ENCODE measurements at places on chromosomes 11 and 22.

DNA sequence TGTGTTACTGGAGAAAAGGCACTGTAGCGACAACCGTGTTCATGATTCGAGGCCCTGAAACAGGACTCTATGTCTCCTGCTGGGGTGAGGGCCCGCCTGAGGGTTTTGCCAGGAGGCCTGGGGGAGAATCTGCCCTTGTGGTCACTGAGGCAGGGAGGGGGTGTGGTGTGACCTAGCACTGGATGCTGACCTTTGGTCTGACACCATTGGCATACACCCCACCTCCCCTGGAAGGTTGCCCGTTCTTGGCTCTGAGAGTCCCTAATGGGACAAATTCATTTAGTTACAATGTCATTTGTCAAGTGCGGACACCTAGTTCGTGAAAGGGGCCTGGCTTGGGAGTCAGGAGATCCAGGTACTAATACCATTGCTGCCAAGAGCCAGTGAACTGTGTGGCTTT lies 29.0 kb downstream of the NECTIN1 start:
- DNase-seq = no peak

DNA sequence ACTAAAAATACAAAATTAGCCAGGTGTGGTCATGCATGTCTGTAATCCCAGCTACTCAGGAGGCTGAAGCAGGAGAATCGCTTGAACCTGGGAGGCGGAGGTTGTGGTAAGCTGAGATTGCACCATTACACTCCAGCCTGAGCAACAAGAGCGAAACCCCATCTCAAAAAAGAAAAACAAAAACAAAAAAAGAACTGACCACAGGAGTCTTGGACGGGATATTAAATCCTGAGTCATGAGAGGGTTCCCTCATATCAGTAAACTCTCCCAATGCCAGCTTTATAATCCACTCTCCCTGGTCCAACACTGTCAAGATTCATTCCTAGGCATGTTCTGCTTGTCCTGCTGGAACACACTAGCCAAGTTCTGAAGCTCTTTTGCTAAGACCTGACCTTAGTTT lies 61.5 kb upstream of the EP300 start:
- no peak for DNase-seq

- no peak for DNase-seq
These were observed 6.8 kb downstream of the BET1L start for GRCh38 chr11:200224-201003.

- DNase-seq = peak; percentile 57
These were observed 104.6 kb upstream of the SORL1-AS1 start for GRCh38 chr11:121557348-121557747.

DNA sequence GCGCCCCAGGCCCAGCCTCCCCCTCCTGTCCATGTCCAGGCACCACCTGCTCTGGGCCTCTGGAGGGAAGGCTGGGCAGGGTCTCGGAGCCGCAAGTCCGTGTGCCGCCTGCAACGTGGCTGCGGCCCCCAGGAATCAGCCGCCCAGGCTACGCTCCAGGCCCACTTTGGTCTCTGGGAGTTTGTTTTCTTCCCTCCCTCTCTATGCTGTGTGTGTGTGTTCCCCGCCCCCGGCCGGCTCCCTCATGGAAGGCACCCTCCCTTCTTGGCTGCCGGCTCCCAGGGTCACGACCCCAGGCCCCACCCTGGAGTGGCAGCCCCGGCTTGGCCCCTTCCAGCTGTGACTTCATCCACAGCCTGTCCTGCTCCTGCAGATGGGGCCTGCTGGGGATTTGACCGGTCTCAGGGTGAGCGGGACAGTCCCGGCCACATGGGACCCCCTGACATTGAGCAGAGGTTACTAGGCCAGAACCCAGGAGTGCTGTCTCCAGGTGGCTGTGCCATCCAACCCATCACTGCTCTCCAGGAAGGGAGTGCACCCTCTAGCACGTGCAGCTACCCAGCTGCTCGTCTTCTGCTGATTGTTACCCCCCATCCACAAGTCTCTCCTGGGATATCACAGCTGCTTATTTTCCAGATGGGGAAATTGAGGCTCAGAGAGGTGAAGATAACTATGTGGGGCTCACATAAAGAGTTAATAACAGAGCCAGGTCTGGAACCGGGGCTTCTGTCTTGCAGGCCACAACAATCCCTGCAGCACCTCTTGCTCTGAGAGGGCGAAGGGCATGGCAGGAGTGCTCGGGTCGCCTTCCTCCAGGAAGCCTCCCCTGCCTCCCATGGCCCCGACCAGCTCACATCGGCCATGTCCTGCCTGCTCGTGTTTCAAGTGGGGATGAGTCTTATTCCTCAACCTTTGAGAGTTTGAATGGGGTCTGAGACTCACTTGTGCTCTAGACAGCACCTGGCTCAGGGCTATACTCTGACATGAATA lies 2.8 kb upstream of the LIF start:
- no peak for DNase-seq
